ENCODE measurements at places on chromosomes 2 and 18.

- peak; percentile 93 for DNase-seq
Measured at GRCh38 chr18:74147779-74148542, at the start of the genes FBXO15 and TIMM21. Gene FBXO15 (minus strand): TSS chr18:74147834. CDS start chr18:74147785, 49 bp downstream. Gene TIMM21 (plus strand): TSS chr18:74148523. CDS start chr18:74148809, 286 bp downstream.

GRCh38 chr18:75823471-75823870, 396.0 kb upstream of the SMIM21 start:
- DNase-seq = no peak

DNA sequence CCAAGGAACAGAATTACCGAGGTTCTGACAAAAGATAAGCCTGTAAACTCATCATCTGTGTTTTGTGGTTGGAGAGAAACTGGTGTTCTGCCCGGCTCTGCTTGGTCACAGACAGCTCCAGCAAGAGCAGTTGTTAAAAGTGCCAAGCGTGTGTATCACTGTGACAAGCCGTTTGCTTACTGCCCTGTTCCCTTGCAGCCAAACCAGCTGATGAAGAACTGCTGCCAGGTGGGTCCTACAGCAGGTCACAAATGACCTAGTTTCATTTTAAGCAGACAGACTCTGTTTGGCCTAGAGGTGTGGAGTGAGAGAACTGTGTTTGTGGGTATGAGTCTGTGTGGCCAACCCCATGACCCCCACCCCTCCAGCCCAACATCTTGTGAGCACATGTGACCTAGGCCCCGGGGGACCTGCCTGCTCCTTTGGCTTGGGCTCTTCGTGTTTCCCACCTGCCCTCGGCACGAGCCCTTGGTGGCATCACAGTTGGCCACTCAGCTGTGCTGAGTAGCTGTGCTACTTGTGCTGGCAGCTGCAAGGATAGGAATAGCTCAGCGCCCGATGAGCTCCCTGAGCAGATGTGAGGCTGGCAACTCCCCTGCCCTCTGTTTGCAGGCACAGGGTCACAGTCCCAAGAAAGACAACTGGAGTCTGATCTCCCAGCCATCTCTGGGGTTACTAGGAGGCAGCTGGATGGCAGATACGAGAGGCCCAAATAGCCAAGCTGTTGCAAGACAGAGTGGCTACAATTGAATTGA, 9.7 kb downstream of the OXER1 start:
- peak; percentile 26 for DNase-seq

DNA sequence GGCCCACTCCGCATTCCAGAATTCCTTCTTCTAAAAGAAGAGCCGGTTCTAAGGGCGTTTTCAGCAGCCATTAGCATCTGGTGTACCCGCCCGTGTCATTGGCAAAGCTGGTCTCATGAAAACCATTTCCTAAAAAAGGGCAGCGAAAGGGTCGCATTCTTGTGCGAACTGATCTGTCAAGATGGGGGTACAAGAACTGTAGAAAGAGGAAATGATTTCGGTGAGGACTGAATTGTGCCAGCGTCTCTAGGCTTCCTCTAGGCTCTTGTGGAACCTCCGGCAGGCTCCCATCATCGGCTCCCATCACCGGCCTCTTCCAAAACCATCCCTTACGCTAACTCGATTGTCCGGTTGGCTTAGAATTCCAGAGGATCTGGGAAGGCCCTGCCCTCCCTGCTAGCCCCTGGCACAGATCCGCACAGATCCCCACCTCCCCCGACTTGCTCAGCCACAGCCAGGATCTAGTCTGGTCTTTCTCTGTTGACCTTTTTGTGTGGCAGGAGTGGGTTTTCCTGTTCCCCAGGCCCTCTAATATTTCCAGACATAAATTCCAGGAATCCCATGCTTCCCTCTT, 1.3 kb downstream of the RAB31 start:
- DNase-seq = no peak

GRCh38 chr18:22952525-22952924, 19.4 kb downstream of the RBBP8 start:
- no peak for DNase-seq

- no peak for DNase-seq
Measured at GRCh38 chr2:226883296-226883795, 47.5 kb downstream of the RHBDD1 start.

- no peak for DNase-seq
Measured at GRCh38 chr2:66435549-66435875, 587 bp downstream of the MEIS1 start.

GRCh38 chr2:88400037-88400767, 52.3 kb downstream of the FOXI3 start:
- no peak for DNase-seq

DNA sequence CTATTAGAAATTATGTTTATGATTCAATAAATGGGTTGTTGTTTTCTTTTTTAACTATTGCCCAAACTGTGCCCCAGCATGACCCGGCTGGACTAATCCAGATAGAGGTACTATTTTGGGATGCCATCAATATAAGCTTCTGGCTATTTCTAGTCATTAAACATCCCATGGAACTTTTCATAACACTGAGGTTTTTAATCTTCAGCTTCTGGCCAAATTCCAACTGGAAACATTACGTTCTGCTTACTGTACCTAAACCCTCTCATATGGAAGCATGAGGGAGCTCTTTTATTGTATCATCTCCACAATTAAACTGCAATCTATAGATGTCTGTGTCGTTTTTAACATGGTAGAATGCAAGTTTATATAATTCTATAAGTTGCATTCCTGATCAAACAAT, 674.7 kb downstream of the ARHGAP15 start:
- DNase-seq = peak; percentile 6

- no peak for DNase-seq
Measured at GRCh38 chr2:228268301-228268700, 86.8 kb upstream of the SPHKAP start.

DNA sequence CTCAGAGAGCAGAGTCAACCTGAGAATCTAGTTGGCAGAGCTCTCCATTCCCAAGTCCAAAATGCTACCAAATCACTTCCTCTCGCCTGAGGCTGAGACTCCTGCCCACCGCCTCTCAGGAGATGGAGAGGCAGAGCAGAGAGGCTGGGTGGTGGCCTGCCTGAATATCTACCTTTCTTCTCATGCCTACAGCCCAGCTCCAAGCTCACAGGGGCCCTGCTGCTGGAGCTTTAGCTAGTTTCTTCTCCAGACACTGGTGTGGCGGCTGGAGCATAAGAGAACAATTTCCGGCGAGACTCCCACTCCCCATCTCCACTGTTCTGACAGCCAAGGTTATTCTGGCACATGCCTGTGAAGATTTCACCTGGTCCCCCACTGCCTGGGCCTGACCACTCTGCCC, 8.1 kb upstream of the CYP26B1 start:
- no peak for DNase-seq
